ENCODE measurements at places on chromosomes 5 and 9.

DNA sequence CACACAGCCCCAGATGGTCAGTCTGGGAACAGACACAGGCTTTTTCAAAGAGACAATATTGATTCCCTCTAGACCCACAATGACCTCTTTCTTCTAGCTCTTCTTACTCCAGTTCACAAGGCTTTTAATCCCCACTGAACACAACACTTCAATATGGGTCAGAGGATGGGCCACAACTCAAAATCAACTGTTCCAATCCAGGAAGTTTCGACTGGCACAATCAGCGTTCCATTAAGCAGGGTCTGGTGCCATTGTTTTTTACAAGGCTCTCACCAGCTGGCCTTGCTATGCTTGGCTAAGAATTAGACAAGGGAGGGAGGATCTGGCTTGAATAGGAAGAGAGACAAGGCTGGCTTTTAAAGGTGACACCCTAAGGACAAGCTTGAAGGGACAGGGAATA is 199.4 kb upstream of the SLC24A2 start:
- DNase-seq, result no peak

DNA sequence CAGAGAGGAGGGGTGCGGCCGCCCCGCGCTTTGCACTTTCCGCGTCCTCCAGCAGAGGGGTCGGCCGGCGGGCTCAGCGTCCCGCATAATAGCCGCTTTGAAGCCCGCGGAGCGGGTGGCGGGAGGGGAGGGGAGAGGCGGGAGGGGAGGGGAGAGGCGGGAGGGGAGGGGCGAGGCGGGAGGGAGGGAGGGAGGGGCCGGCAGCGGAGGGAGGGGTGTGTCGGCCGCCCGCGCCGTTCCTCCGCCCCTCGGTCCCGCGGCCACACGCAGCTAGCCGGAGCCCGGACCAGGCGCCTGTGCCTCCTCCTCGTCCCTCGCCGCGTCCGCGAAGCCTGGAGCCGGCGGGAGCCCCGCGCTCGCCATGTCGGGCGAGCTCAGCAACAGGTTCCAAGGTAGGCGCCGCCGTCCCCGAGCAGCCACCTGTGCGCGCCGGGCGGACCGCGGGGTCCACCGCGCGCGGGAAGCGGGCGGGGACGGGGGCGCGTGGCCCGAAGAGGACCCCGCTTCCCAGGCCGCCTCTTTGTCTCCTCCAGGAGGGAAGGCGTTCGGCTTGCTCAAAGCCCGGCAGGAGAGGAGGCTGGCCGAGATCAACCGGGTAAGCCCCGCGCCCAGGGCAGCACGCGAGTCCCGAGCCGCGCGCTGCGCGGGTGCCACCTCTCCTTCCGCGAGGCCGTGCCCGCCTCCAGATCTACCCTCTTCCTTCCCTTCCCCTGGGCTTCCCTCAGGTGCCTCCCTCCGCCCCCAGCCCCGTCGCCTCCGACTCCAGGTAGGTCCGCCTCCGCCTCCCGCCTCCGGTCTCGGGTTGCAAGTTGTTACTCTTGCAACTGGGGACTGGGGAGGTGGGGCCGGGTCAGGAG is at the start of gene AIF1L:
Gene AIF1L (plus strand): TSS at position 263 of the 857 bp plus-strand sequence. CDS start 99 bp downstream, at position 362.
- peak; percentile 87 for DNase-seq

DNA sequence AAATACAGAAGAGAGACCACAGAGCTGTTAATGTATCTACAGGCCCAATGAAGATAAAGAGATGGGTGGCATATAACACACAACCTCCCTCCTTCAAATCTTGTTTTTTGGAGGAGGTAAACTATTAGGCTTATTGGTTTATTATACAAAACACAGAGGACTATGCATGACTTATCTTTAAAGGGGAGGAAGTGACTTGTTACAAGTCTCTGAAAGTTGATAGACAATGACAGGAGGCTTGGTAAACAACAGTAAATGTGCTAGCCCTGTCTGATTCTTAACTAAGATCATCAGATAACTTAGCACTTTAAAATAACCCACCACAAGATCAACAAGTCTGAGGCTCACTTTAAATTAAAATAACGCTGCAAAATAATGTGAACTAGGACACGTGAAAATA is 219.0 kb downstream of the MLLT3 start:
- no peak for DNase-seq

GRCh38 chr5:178527458-178528307 is 62.5 kb downstream of the COL23A1 start:
- DNase-seq, result no peak

DNA sequence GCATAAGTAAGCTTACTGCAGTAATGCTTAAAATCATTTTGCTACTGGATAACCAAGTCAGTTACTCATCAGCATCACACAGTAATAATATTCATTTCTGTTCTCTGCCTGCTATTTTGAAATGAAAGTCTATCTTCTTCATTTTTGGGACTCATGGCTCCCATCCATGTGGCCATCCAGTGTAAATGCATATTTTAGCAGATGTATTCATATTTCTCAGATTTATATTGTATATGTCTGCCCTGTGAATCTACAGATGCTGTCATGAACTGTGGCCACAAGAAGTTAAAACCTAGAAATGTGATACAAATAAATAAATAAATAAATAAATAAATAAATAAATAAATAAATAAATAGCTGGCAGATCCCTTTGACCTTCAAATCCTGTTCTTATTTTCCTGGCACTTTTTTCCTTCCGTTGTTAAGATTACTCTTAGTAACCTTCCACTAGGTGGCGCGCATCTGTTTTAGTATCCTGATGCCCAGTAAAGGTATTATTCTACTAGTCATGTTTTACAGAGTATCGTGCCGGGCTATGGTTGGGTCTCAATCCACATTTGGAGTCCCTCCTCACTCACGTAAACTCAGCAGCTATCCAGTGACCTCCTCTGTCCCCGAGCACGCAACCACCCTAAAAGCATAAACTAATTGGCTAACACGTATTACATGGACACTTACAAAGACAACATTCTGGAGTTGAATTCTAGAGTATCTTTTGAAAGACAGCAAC is 79.2 kb upstream of the IL7R start:
- no peak for DNase-seq

DNA sequence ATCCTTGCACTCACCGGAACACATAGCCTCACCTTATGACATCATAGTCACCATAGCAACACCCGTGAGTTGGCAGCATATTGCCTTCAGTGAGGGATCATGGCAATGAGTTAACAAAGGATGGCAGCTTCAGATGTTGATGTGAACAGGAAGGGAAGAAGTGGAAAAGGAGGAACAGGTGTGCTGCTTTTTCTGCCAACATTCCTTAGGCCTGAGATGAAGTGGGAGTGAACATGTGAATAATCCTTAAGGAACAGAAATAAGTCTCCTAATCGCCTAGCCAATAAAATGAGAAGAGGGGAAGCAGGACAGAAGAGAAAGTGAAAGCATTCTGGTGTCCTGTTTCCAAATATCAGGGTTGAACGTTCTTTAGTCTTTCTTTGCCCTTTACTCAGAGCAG is 360.0 kb downstream of the BRINP1 start:
- DNase-seq, result no peak

DNA sequence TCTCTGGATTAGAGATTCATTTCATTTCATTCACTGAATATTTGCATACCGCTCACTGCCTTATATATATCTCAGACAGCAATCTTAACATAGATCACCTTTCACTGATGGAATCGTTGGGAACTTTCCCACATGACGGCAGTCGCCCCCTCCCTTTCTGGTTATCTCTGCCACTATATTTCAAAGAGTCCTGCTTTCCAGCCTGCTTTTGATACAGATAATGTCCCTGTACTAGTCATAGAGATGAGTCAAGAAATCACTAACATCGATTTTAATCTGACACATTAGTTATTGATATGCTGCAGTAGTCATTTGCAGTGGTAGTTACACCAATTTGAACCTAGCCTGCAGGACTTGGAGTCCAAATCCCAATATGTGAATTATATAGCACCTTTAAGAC is 8.5 kb downstream of the ARSK start:
- DNase-seq, result no peak

- DNase-seq, result peak; percentile 53
Measured at GRCh38 chr5:14211818-14212803, 69.0 kb downstream of the TRIO start.

DNA sequence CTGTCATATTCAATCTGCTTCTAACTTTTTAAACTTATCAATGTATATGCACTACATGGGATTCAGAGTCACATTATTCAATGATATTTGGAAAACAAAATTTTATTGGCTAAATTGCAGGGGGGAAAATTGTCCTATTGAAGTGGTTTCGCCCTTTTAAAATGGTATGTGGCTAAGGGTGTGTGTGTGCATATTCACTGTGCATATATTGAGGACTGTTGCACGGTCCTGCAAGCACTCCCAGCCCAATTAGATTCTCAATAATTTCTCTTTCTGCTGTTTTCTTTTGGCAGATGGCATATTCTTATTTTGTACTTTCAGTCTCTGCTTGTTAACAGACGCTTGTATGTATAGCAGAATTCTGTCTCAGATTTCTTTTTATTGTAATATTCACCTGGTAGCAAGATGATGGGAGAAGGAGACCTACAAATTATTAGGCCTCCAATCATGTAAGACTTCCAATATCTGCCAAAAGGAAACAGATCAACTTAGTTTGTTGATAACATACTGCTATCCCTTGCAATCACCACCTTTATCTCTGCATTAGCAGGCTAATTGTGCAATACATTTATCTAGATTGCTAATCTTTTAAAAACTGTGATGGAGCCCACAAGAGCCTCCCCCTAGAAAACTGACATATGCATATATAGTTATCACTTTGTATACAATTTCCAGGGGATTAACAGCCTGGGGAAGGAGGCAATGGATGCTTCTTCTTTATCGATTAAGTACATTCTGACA is 411.5 kb downstream of the PLK2 start:
- DNase-seq, result no peak

GRCh38 chr5:151093476-151093889 is 12.6 kb upstream of the TNIP1 start:
- no peak for DNase-seq

- peak; percentile 41 for DNase-seq
Measured at GRCh38 chr5:126370796-126371718, 52.2 kb upstream of the GRAMD2B start.

DNA sequence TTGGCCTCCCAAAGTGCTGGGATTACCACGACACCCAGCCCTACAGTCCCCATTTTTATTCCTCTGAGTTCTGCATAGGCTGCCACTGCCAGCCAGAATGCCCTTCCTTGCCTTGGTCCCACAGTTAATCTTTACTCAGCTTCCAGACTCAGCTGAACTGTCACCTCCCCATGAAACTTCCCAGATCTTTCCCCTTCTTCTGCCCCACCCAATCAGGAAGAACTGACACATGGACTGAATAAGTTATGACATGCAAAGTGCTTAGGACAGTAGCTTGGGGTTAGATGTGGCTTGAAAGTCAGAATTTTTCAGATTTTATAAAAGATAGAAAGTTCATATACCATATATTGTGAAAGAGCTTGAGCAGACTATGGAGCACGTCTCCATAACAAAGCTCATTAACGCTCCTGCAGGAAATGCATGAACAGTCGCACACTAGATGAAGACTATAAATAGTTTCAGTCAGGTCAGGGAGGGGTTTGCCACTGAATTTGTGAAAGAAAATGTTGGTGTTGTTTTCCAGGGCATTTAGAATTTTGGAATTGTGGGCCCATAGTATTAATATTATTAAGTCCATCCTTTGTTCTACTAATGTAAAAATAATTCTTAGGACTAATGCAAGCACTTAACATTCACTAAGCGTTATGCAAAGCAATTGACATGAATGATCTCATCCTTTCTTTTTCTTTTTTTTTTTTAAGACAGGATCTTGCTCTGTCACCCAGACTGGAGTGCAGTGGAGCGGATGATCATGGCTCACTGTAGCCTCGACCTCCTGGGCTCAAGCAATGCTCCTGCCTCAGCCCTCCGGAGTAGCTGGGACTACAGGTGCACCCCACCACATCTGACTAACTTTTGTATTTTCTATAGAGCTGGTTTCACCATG is 36.1 kb upstream of the DENND1A start:
- no peak for DNase-seq

GRCh38 chr5:55356896-55357295 is 49.1 kb downstream of the MTREX start:
- no peak for DNase-seq

DNA sequence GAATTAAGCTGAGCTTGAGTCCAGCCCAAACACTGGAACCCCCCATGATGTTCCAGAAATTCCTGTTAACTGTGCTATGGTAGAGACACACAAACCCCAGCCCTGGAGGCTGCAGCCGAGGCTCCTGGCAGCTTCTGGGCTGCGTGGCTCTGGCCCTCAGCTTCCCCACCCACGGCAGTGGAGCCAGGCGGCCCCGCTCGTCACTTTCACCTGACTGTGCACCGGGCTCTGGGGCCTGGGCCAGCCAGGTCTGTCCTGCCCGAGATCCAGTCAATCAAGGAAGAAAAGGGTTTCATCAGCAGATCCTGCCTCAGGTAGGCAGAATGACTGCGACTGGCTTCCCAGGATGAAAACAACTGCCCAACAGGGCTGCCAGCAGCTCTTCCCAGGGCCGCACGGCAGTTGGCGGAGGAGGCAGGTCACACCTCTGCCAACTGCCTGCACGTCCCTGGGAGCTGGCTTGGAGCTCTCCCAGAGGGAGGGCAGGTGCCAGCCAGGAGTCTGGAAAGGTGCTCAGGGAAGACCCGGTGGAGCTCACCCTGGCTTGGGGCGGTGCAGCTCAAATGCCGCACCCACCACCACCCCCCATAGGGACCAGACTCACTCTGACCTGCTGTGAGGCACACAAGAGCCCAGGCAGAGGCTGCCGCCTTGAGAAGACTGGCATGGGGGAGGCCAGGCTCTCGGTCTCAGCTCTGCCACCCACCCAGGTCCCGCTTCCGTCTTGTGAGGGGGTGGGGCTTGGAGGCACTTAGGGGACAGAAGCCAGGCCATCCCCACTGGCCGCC is 20.7 kb downstream of the BRD3 start:
- DNase-seq, result no peak

DNA sequence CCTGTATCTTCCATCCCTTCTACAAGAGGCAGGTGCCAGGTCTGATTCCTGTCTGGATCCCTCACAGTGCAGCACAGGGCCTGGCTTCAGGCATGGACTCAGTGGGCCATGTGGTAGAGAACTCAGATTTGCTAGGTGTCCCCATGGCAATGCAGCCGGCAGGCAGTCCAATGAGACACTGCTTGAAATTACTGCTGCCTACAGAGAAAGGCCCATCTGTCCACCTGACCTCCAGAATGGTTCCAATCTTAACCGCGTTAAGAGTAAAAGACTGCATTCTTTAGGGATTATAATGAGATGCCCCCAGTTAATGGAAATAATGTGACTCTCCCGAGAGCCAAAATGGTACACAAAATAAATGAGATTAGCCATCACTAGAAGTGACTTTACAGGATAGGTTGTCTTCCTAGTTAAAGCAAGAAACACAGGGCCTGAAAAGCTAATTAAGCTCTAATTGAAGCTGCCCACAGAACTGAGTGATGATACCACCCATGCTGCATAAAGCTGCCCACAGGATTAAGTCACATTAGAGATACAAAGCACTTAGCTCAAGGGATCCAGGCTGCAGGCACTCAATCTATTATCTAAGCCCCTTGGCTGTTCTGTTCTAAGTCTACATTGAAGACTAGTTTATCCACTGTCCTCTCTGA is 11.4 kb downstream of the FAM193B start:
- DNase-seq, result no peak

DNA sequence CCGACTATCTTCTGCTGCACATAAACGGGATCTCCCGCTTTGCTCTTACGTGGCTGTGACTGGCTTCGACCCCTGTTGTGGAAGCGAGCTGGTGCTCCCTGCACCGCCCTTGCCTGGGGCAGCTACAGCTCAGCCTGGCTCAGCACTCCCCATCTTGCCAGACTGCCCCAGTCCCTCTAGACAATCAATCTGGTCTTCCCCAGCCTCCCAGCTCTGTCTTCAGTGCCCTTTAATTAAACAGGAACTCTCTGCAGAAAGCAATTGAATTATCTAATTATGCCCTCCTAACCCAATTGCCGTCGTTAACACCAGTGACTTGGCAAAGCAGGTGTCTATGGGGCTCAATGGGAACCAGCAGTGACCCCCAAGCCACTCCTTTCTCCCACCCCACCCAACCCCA is 18.9 kb upstream of the NTNG2 start:
- no peak for DNase-seq

Measured in upper lobe of left lung (tissue), 6 donors.